ENCODE measurements at places on chromosomes 2 and 18.
A peak's percentile ranks its signal among the peaks of the same experiment; 100 is the strongest.

GRCh38 chr2:125684932-125685331 is 971.0 kb upstream of the GYPC start:
- H3K4me1 ChIP-seq = no peaks in the 10 kb centered on the region
- DNase-seq = no peak
- H3K27me3 ChIP-seq = no peaks in the 10 kb centered on the region
- no peaks in the 10 kb centered on the region for H3K36me3 ChIP-seq
- no peak overlapping the region for H3K4me3 ChIP-seq

DNA sequence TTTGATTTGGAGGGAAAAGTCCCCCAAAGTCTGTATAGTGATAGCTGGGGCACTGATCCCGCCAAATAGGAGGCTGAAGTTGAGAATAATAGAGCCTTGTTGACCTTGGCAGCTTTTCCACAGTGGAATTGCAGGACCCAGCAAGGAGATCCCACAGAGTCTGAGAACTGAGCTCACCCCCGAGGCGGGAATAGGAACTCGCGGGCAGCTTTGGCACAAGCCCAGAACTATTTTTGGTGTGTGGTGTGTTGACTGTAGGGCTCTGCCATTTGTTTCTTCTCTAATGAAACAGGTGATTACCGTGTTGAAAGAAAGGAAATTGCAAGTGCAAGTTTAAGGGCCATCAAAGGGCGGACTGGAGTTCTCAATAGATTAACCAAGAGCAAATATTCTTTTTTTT is 34.0 kb downstream of the SH3RF3 start:
- DNase-seq = no peak
- no peak overlapping the region for H3K27ac ChIP-seq
- H3K36me3 ChIP-seq = no peaks in the 10 kb centered on the region
- H3K27me3 ChIP-seq = no peaks in the 10 kb centered on the region
- no peak overlapping the region for H3K4me3 ChIP-seq

- H3K27me3 ChIP-seq = no peaks in the 10 kb centered on the region
- no peak for DNase-seq
- no peak overlapping the region for H3K4me3 ChIP-seq
- no peak overlapping the region for H3K27ac ChIP-seq
Measured at GRCh38 chr2:177683661-177684069, 291.1 kb downstream of the AGPS start.

DNA sequence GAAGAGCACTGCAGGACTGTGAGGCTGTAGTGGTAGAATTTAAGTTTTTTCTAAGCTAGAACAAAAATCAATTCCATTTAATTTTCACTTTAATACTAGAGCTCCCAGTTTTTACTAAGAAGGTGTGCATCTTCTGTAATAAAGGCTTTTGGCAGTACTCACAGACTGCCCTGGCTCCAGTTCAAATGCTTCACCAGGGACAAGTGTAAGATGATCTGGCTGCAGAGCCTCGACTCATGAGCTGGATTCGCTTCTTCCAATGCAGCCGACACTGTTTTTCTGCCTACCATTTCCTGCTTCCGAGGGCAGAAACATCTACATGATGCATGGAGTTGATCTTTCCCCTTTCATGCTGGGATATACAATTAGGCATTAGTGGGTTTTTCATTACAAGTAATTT is 87.0 kb downstream of the FARSB start:
- H3K36me3 ChIP-seq = peaks cover 10% of the 10 kb centered on the region
- H3K27ac ChIP-seq = no peak overlapping the region
- no peak overlapping the region for H3K4me3 ChIP-seq
- DNase-seq = no peak

DNA sequence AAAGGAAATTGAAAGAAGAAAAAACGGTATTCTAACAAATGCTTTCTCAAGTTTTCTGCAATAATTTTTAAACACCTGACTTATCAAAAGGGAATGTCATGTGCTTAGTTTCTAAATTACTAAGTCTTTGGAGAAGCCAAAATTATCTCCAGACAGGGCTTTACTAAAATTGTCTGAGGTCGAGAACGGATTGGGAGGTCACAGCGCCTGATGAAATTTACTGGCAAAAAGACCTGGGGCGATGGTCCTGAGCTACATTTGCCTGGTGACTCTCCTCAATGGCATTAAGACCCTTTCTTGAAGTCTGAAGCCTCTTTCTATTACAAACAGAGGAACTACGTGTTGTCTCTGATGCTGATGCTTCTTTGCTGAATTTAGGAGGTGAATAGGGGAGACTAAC is 291.8 kb upstream of the SESTD1 start:
- H3K27me3 ChIP-seq = no peaks in the 10 kb centered on the region
- no peak overlapping the region for H3K27ac ChIP-seq
- no peaks in the 10 kb centered on the region for H3K4me1 ChIP-seq

- no peaks in the 10 kb centered on the region for H3K4me1 ChIP-seq
- H3K4me3 ChIP-seq = no peak within 1 kb of the TSS
- H3K27me3 ChIP-seq = no peaks in the 10 kb centered on the region
- H3K36me3 ChIP-seq = no peaks in the 10 kb centered on the region
- H3K27ac ChIP-seq = no peak within 1 kb of the TSS
Measured at GRCh38 chr2:100142393-100142792, at the start of gene AFF3. TSS of gene AFF3 (minus strand) at chr2:100142590. CDS start at chr2:100104454, 38,136 bp downstream.

GRCh38 chr18:23291456-23292205 is 156.3 kb downstream of the CABLES1 start:
- H3K4me1 ChIP-seq = no peaks in the 10 kb centered on the region
- DNase-seq = no peak
- H3K36me3 ChIP-seq = no peaks in the 10 kb centered on the region
- H3K4me3 ChIP-seq = no peak overlapping the region
- H3K27me3 ChIP-seq = no peaks in the 10 kb centered on the region
- no peak overlapping the region for H3K27ac ChIP-seq

DNA sequence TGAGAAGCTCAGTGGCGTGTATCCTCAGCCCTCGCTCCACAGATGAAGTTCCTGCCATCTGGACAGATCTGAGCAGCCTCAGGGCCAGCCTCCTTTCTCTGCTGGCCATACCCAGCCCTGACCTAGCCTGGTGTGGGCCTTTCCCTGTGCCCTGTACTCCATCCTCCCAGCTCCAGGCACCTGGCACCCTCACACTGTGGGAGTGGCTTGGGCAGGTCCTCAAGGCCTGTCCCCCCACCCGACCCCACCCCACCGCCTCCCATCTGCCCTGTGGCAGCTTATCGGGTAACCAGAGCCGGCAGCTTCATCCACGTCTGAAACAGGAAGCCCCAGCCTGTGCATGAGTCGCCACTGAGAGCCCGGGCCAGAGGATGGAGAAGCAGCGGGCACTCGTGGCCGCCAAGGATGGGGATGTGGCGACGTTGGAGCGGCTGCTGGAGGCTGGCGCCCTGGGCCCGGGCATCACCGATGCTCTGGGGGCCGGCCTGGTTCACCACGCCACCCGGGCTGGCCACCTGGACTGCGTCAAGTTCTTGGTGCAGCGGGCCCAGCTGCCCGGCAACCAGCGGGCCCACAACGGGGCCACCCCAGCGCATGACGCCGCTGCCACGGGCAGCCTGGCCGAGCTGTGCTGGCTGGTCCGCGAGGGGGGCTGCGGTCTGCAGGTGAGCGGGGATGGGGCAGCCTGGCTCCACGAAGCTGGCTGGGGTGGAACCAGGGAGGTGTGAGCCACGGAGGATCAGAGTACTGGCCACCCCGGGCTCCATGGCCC is at the start of gene ESPNL:
TSS of gene ESPNL (plus strand) at position 292 of the 772 bp plus-strand sequence. CDS start at position 372, 80 bp downstream.
- DNase-seq = peak; percentile 45
- H3K4me3 ChIP-seq = no peak within 1 kb of the TSS
- H3K27ac ChIP-seq = no peak within 1 kb of the TSS
- H3K36me3 ChIP-seq = no peaks in the 10 kb centered on the region
- no peaks in the 10 kb centered on the region for H3K27me3 ChIP-seq

DNA sequence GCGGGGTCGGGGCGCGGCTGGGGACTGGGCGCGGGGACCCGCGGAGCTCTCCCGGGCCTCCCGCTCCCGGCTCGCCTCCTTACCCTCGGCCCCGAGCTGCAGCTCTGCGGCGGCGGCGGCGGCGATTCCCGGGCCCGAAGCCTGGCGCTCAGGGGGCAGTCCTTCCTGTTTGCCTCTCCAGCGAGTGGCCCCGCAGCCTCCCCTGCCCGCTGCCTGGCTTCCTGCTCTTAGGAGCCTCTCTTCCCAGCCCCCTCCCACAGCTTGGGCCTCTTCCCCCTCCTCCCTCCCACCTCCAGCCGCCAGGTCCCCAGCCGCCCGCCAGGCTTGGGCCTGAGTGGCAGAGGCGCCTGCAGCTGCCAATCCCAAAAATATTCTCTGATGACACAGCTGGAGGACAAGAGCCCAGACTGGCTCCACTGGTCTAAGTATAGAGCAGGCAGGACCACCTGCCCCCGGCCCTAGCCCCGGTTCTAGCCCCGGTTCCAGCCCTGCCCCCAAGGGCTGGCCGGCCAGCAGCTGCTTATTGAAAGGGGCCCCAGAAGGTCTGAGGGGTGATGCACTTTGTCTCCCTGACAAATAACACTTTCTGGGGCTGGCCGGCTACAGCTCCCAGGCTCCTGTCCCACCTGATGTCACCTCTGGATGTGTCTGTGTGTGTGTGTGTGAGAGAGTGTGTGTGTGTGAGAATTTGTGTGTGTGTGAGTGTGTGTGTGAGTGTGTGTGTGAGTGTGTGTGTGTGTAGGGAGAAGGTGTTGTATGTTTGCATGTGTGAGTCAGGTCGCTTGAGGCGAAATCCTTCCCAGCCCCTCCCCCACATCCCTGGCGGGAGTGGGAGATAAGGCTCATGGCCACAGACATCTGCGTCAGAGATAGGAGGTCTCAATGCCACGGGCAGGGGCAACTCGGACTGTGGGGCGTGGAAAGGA is at the start of gene OBSL1:
TSS of gene OBSL1 (minus strand) at position 229 of the 926 bp plus-strand sequence. CDS start 307 bp downstream, outside the sequence.
- peak within 1 kb of the TSS; percentile 87 for H3K4me3 ChIP-seq
- DNase-seq = no peak
- no peaks in the 10 kb centered on the region for H3K27me3 ChIP-seq

DNA sequence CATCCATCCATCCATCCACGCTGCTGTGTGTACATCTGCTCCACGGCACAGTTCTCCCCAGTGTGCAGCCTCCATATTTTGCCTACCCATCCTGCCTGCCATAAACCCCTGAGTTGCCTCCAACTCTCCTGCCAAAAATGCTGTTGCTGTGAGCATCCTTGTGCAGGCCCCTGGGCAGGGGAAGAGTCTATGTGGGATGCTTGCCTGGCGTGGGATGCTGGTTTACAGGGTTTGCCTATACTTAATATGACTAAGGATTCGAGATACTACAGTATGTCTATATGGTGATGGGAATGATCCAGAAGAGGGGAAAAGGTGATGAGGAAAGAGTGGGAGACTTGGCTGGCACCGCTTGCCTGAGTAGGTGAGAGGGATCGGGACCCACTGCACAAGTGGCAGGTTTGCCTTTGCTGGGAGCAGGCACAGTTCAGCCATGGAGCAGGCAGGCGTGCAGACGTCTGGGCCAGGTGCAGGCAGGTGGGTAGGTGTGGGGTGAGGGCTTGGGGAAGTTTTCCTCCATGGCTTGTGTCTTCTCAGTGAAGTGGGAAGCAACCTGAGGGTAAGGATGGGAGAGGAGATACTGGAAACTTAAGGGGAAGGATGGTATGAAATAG is 30.2 kb upstream of the FAHD2A start:
- no peaks in the 10 kb centered on the region for H3K27me3 ChIP-seq
- H3K36me3 ChIP-seq = no peaks in the 10 kb centered on the region
- DNase-seq = no peak
- H3K4me1 ChIP-seq = no peaks in the 10 kb centered on the region

DNA sequence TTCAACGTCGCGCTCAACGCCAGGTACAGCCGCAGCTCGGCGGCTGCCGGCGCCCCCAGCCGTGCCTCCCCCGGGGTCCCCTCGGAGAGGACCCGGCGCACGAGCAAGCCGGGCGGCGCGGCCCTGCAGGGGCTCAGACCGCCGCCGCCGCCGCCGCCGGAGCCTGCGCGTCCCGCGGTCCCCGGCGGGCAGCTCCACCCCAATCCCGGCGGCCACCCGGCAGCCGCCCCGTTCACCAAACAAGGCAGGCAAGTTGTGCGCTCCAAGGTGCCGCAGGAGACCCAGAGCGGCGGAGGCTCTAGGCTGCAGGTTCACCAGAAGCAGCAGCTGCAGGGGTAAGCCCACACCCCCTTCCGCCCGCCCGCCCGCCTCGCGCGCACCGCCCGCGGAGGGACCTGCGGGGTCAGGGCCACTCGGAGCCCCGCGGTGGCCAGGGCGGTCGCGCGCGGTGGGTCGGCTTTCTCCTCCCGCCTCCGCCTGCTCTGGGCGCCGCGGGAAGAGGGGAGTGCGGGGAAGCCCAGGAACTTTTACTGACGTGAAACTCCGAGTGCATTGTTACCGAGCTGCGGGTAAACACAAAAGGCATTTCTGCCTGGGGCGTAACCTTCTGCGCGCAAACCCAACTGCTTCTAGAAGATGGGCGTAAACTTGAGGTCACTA is 861 bp downstream of the LTBP1 start:
- DNase-seq = peak; percentile 88
- no peaks in the 10 kb centered on the region for H3K36me3 ChIP-seq
- peaks cover 29% of the 10 kb centered on the region for H3K4me1 ChIP-seq
- H3K27me3 ChIP-seq = no peaks in the 10 kb centered on the region
- H3K4me3 ChIP-seq = peak overlapping the region; percentile 82
- H3K27ac ChIP-seq = peak overlapping the region; percentile 93

DNA sequence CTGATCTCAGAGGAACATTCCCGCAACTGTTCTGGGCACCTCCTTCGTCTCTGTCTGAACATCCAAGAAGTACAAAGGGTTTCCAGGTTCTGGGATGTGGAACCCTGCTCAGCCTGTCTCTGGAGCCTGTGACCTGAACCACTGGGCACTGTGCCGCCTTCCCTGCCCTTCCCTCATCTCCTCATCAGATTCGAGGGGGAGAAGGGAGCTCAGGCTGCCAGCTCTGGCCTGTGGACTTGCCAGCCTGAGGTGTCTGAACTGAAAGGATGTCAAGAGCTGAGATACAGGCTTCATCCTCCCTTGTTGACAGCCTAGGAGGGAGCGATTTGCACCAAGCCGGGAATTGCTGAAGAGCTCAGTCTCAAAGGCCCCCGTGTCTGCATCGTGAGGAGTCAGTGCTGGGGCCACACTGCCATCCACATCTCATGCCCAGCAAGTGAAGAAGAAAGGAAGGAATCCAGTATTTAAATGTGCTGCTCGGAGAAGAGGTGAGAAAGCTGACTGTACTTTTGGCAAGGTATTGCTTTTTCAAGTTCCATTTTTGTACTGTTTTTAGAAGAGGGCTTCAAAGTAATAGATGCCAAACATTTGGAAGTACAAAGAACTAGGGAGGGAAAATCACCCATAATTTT is 12.6 kb downstream of the NEU2 start:
- H3K27ac ChIP-seq = no peak overlapping the region
- no peaks in the 10 kb centered on the region for H3K36me3 ChIP-seq
- no peaks in the 10 kb centered on the region for H3K4me1 ChIP-seq

DNA sequence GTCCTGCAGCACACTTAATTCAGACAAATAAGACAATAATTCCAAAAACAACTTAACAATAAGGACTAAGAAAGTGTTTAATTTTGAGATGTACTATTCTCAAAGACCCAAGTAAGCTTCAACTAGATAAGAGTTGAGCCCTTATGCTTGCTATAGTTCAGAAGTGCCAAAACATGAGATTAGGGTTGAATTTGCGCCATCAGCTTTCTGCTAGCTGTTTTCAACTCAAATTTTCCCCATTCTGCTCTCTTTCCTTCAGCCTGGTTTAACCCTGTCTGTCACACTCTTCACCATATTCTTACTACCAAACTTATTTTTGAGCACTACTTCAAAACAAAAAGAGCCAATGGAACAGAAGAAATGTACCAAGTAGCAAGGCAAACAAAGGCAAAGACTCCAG is 4.1 kb downstream of the NFE2L2 start:
- no peak for DNase-seq
- peaks cover 64% of the 10 kb centered on the region for H3K4me1 ChIP-seq
- peak overlapping the region; percentile 100 for H3K4me3 ChIP-seq
- H3K27me3 ChIP-seq = no peaks in the 10 kb centered on the region

- H3K27me3 ChIP-seq = no peaks in the 10 kb centered on the region
- no peak overlapping the region for H3K4me3 ChIP-seq
- no peak overlapping the region for H3K27ac ChIP-seq
- peaks cover under 1% of the 10 kb centered on the region for H3K4me1 ChIP-seq
- H3K36me3 ChIP-seq = no peaks in the 10 kb centered on the region
- no peak for DNase-seq
Measured at GRCh38 chr2:120887320-120887697, 151.6 kb downstream of the GLI2 start.

All from esophagus muscularis mucosa (tissue), 4 donors.